ENCODE measurements at places on chromosomes 16 and 17. TPM values are rescaled to one million over a fixed set of nuclear protein-coding genes. Genes with fewer than 3 reads are reported as not detected.

GRCh38 chr17:260031-260791, 78.8 kb upstream of the DOC2B start:
- DNase-seq: no peak

DNA sequence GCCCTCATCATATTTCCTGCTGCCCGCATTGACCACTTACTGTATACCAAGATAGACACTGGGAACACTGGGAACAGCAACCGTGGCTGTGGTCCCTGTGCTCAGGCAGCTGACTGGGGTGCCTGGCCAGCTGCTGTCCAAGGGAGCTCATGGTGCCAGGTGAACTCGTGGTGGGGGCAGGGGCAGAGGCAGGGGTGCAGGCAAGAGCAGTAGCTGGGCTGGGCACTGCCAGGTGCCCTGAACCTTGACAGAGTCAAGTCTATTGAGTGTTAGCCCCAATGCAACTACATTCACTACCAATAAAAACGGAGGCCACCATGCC, 202.5 kb downstream of the C16orf78 start:
- DNase-seq: no peak

GRCh38 chr17:60354223-60354622, 37.7 kb downstream of the USP32 start:
- no peak for DNase-seq

DNA sequence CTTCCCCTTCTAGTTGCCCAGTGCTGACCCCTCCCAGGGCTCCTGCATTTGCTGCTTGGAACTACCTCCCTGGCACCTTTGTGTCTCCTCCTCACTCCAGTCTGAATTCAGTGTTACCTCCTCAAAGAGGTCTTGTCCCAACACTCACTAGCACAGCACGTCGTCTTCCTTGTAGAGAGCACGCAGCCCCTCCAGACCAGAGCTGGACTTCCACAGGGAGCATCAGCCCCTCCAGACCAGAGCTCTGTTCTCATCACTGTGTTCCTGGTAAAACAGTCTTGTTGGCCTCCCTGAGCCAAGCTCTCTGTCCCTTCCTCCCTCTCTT, 27.8 kb upstream of the MGAT5B start:
- no peak for DNase-seq

- no peak for DNase-seq
Measured at GRCh38 chr16:83807327-83807709, 460 bp upstream of the HSBP1 start.

GRCh38 chr16:9534759-9535158, 443.3 kb downstream of the HAPSTR1 start:
- DNase-seq: no peak

- peak; percentile 17 for DNase-seq
Measured at GRCh38 chr17:9050801-9051401, 29.6 kb downstream of the NTN1 start.

DNA sequence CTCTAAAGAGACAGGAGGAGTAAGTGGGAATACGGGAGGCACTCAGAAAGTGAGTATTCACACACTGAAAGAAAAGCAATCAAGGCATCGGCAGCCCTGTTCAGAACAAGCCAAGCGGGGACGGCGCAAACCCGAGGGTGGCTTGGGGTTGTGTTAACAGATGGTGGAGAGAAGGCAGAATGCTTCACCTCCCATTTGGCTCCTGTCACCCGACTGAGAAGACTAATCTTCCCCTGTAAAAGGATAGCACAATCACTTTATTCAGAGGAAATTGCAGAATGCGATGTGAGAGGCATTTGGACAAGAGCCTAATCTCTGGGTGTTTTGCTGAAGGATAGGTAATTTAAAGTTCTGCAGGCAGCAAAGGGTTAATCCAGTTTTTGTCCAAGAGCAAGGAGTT, 119.3 kb upstream of the WSCD1 start:
- DNase-seq: no peak

DNA sequence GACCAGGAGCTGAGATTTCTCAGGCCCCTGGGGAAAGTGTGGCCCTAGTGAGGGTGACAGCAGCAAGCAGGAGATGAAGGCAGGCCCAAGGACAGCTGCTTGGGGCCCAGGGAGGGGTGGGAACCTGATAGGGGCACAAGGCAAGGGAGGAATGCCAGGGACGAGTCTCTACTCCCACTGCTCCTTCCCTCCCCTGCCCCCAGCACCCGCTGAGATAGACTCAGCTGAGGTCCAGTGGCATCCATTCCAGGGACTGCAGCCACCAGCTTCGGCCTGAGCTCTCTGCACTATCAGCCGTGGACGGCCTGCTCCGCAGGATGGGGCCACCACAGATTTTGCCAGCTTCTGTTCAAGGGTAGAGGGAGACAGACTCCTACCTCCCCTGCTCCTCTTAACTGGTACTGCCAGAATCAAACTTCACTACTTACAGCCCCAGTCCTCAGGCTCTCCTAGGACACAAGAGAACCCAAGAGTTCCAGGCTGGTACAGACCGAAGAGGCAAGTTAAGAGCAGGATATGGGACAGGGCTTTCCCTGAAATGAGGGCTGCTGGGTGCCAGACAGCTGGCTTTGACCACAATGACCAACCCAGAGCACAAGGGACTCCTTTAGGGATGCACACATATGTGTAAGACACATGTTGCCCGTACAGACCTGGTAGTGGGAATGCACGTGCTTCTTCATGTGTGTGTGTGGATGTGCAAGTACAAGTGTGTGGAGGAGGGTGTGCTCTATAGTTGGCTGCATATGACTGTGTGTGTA, 5.5 kb downstream of the CACNB1 start:
- DNase-seq: no peak

- DNase-seq: no peak
Measured at GRCh38 chr16:27745348-27745747, 195.4 kb downstream of the KATNIP start.

DNA sequence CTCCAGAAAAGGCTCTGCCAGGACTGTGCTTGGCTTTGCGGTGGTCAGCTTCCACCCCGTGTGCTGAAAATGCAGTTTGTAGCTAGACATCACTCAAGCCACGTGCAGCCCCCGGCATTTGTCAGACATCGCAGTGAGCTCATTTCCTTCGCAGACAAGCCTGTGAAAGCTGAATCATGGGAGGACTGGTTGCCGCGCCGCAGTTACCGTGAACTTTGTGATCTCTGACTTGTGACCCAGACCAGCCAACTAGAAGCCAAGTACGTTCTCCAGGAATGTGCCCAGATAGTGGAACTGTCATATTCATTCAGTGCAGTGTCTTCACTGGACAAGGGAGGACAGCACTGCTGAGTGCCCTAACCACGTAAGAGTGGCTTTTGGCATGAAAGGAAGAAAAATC, 58.1 kb downstream of the NDE1 start:
- no peak for DNase-seq

- DNase-seq: no peak
Measured at GRCh38 chr17:43803758-43804157, 23.5 kb downstream of the CFAP97D1 start.

DNA sequence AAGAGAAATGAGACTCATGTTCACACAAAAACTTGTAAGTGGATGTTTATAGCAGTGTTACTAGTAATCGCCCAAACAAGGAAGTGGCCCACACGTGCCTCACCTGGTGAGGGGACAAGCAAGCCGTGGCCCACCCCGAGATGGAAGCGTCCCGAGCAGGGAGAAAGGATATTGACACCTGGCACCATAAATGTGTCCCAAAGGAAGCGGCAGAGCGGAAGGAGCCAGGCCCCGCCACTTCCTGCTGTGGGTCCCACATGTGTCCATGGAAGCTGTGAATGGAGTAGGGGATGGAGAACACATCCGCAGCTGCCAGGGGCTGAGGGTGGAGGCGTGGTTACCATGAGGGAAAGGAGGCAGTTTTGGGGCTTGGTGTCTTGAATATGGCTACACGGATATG, 18.9 kb downstream of the KCNJ18 start:
- DNase-seq: no peak

DNA sequence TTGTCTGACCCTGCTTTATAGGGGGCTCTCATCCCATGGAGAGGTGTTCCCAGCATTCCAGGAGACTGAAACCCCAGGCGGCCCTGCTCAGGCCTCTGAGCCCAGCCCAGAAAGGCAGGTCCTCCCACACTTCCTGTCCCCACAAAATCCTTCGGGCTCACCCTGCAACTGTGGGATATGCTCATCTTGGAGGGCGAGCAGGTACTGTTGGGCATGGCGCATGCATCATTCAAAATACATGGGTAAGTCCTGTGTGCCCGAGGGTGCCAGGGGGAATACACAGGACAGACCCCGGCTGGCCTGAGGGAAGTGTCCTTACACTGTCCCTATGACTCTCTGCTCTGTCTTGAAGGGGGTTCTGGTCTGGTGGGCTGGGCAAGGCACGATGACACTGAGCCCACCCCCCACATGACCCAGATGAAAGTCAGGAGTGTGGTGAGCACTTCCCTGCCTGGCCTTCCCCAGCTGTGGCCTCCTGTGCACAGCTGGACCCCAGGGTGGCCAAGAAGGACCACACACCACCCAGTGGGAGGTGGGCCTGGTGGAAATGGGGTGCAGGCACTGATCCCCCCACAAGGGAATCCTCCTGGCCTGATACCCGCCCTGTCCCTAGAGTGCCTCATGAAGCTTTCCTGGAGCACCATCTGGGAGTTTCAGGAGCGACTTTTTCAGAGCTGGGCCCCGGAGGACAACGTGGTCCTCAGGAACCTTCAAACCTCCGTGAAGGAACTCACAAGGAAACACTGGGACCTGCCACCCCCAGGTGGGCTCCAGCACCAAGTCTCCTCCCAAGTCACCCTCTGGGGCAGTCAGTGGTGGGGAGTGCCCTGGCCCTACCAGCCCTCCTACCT, 46.7 kb downstream of the USP22 start:
- no peak for DNase-seq

GRCh38 chr17:81179861-81180260, 13.8 kb upstream of the AATK start:
- DNase-seq: no peak

- DNase-seq: no peak
Measured at GRCh38 chr17:527247-527646, 174.6 kb upstream of the RPH3AL start.

GRCh38 chr17:28724500-28725165, 1.4 kb downstream of the TLCD1 start:
- no peak for DNase-seq

GRCh38 chr17:49971848-49972485, 3.0 kb downstream of the DLX4 start:
- no peak for DNase-seq

GRCh38 chr17:38981636-38982035, 14.4 kb upstream of the FBXO47 start:
- no peak for DNase-seq

- peak; percentile 77 for DNase-seq
Measured at GRCh38 chr17:78723001-78723796, 58.9 kb downstream of the CYTH1 start.

GRCh38 chr17:33580215-33580614, 287.1 kb upstream of the ASIC2 start:
- no peak for DNase-seq

DNA sequence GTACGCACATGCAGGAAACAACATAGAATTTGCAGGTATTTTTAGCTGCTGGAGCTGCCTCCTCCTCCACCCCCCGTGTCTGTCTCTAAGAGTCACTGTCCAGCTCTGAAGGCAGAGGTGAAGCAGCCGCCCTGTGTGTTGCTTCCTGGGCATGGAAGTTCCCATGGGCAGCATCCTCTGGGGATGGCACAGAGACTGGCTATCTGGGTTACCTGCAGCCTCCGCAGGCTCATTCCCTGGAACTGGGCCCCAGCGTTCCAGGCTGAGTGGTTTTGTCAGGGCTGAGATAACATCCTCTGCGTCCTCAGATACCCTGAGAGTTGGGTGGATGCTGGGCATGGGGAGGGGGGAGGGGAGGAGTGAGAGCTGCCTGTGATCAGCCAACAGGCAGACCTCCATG, 41.5 kb upstream of the MRTFB start:
- no peak for DNase-seq

DNA sequence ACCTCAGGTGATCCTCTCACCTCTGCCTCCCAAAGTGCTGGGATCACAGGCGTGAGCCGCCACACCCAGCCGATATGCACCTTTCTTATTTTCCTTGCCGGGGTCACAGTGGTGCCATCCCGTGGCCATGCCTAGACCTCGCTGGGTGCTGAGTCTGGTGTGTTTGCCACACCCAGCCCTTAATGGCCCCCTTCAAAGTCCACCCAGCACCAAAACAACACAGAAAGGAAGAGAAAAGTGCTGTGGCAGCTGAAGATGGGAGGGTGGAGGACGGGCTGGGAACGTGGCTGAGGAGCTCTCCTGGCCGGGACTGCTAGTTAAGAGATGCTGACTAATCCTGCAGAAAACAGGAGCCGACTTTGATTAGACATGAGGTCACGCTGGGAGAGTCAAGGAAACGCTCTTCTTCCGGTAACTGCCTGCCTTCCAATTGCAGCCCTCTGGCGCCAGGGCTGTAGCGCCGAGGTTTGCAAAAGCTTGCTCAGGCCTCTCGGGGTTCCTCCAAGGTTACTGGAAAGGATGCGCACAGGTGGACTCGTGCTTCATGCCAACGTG, 10.9 kb downstream of the SLC43A2 start:
- DNase-seq: no peak

GRCh38 chr16:8762254-8762653, 35.2 kb downstream of the TMEM186 start:
- no peak for DNase-seq

GRCh38 chr17:79809530-79810129, 12.8 kb upstream of the CBX8 start:
- no peak for DNase-seq

- no peak for DNase-seq
Measured at GRCh38 chr17:12386225-12386624, 279.5 kb upstream of the MYOCD start.

DNA sequence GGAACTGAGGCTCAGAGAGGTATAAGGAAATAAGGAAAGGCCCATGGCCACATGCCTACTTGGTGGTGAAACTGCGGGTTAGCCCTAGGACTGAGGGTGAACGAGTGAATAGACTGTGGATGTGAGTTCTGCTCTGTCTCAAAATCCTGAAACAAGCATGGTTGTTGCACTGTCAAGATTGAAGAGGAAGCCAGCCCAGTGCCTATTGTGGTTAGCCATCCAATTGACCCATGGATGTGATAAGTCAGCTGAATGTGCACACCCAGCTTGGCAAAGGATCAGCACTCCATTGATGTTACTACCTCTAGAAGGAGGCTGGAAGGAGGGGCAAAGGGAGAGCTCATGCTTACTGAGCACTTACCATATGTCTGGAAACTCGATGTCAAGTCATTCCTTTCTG, 4.5 kb downstream of the TMEM114 start:
- DNase-seq: no peak

Gene CCL4
- total RNA-seq: 2.4 TPM

Gene FGF11
- total RNA-seq: 2.1 TPM

Gene SLC13A2
- not detected for total RNA-seq

Gene ABCC11
- 0.11 TPM for total RNA-seq

Gene KCNG4
- total RNA-seq: not detected

Gene OR1F1
- not detected for total RNA-seq

Gene TEDC2
- 2.4 TPM for total RNA-seq

Gene CTRB1
- not detected for total RNA-seq

Gene TRAF7
- total RNA-seq: 21.9 TPM

Gene SNX20
- 1.4 TPM for total RNA-seq

Gene KRT23
- total RNA-seq: 14.7 TPM

Gene RMI2
- 14.3 TPM for total RNA-seq

Gene SEPTIN12
- total RNA-seq: not detected

Gene PRAC1
- 7.7 TPM for total RNA-seq

Gene TAC4
- total RNA-seq: 0.63 TPM

Gene CLDN9
- total RNA-seq: not detected

Gene CCP110
- total RNA-seq: 61.5 TPM

Gene PRSS27
- total RNA-seq: 0.85 TPM

Gene HS3ST3A1
- total RNA-seq: 0.53 TPM

Gene EVPLL
- total RNA-seq: 0.90 TPM

Gene RPAIN
- total RNA-seq: 31.5 TPM

Gene CCL4L2
- 2.0 TPM for total RNA-seq

Gene EPOP
- total RNA-seq: 0.32 TPM
